Amniotic stem cell (primary cell): ENCODE measurements at places on chromosomes 7 and 10.

- no peak for DNase-seq
These were observed 637.9 kb downstream of the NXPH1 start for GRCh38 chr7:9071160-9071762.

DNA sequence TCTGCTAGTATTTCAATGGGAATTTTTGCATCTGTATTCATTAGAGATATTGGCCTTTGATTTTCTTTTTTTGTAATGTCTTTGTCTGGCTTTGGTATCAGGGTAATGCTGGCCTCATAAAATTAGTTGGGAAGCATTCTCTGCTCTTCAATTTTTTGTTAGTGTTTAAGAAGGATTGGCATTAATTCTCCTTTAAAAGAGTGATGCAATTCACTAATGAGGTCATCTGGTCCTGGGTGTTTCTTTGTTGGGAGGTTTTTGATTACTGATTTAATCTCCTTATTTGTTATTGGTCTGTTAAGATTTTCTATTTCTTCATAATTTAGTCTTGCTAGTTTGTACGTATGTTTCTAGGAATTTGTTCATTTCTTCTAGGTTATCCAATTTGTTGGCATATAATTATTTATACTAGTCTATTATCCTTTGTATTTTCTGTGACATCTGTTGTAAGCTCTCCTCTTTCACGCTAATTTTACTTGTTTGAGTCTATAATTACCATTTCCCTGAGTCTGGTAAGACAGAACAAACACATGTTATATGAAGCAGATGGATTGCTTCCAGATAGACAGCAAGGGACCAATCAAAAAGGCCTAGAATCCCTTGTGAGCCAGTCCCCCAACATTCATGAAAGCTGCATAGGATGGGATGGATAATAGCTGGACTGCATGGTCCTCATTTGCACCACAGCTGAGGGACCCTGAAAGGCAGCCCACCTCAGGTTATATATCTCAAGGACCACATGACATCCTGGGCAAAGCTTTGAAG lies 54.4 kb downstream of the MTPAP start:
- no peak for DNase-seq

GRCh38 chr7:143005632-143006260 lies 21.2 kb downstream of the OR9A2 start:
- no peak for DNase-seq

DNA sequence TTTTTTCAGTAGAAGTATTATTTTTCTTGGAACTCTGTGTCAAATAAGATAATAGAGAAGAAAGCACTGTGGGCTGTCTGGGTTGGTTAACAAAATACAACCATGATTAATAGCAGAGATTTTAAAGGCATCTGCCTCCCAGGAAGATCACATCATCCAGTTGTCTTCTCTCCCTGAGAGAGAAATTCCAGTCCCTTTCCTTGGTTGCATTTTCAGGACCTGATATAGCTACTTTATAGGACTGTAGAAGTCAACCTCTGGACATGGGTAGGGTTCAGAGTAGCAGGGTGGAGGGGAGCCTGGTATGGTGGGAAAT lies 309.9 kb upstream of the IGFBP3 start:
- DNase-seq = no peak

- no peak for DNase-seq
These were observed 102.3 kb downstream of the NPTX2 start for GRCh38 chr7:98719396-98719795.
